Fibroblast of lung (primary cell): ENCODE measurements at places on chromosomes 4 and X. TPM values are rescaled to one million over a fixed set of nuclear protein-coding genes. Genes with fewer than 3 reads are reported as not detected.
A peak's percentile ranks its signal among the peaks of the same experiment; 100 is the strongest.

IQCM gene
- under 0.01 TPM in 1 of 2 replicates, not detected in the other for total RNA-seq

DNA sequence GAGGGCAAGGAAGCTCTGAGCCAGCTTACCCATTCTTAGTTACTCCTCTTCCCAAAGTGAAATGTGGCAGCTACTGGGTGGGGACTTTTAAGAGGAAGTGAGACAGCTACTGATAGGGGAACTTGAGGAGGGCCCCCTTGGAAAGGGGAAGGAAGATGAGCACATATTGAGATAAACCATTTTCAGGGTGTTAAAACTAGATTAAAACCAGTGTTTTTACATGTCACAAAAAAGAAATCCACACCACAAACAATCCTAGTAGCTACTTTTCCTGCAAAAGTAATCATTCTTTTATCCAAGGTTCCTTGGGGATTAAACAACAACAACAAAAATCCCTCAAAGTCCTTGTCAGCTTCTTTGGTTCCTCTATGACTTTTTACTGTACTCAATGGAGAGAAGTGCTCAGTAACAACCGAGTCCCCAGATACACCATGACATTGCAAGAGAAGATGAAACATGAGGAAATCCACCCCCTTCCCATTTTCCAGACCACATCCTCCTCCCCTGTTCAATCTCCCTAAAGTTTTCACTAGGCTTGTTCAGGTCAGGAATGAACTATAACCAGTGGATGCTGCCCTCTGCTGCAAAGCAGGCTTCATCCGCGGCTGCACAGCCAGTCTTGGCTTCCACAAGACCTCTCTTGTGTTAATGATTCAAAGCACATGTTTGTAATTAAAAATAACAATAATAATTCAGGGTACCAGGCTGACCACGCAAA lies 113.5 kb upstream of the TMEM164 start:
- peak; percentile 29 for DNase-seq

GRCh38 chr4:128979934-128980333 lies 113.4 kb downstream of the SCLT1 start:
- DNase-seq, result peak; percentile 84

DNA sequence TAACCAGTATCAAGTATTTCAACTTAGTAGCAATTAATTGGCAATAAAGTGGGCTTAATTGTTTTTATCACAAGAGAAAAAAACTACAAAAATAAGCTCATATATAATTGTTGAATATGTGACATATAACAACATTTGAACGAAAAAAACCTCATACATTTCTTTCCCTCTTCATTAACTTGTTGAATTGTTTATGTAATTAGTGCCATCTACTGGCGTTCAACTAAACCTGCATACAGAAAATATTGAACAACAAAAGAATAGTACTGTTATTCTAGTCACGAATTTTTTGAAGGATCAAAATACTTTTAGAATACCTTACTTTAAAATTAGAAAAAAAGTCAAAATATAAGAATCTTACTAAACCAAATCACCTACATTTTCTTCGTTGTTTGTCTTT lies 586.5 kb upstream of the FTHL17 start:
- peak; percentile 50 for DNase-seq

DNA sequence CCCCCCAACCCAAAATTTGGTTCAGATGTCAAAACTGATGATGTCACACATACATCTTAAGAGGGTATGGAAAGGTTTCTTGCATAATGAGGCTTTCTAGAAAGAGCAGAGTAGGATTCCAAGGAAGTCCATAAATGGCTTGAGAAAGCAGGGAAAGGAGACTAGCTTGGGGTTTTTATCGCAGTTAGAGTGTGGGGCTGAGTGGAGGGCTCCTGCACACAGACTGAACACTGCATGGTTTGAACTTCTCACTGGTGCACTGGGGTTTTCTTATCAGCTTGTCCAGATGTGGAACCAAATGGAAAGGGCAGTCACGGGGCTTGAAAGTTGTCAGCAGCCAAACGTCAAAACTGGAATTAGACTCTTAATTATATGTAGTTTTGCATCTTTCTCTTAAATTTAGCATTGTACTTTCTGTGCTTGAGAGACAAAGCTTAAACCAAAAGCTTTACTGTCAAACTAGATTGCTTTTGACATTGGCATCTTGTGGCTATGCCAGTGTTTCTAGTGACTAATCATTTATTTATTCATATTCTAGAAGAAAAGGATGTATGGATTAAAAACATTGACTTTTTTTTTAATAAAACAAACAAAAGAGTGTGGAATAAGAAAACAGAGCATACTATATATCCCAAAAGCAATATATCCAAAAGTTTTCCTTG lies 78.3 kb upstream of the STIM2 start:
- no peak for DNase-seq

DNA sequence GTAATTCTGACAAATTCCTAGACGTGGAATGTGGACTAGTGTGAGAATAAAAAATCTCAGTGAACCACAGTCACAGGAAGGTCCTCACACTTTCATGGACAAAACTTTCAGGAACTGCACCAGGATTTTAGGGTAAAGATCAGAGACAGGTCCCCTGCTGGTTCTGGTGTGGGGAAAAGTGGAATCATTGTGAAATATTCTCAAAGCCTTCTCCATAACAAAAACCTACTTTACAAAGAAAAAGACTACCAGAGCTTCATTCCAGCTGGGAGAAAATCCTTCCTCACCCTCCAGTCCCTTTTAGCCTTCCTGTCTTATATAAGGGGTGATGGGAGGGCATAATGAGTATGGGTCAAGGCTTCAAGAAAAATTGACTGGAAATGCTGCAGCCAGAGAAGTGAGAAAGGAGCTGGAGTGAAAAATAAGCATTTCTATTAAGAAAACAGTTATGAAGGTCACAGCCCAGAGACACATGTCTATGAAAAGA lies 325.8 kb downstream of the ARAP2 start:
- no peak for DNase-seq
